ENCODE measurements at places on chromosomes 5 and 9.

DNA sequence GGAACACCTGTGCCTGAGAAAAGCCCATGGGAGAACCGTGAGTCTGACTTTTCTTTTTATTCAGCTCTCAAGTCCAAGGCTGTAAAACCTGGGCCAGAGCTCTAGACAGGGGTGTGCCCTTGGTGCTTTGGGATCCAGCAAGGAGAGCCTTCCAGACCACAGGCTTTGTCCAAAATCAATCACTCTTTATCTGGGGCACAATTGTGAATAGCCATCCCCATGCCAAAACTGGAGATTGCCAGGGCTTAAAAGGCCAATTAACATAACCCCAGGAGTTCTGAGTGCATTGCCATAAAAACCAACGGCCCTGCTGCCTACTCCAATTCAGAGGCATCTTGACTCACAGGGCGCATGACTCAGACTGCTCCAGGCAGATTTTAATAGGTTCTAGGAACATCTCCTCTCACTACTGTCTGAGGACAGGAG lies 391.8 kb downstream of the ARHGEF28 start:
- no peak for DNase-seq

GRCh38 chr9:111936391-111936790 lies 39.8 kb downstream of the UGCG start:
- DNase-seq: no peak

DNA sequence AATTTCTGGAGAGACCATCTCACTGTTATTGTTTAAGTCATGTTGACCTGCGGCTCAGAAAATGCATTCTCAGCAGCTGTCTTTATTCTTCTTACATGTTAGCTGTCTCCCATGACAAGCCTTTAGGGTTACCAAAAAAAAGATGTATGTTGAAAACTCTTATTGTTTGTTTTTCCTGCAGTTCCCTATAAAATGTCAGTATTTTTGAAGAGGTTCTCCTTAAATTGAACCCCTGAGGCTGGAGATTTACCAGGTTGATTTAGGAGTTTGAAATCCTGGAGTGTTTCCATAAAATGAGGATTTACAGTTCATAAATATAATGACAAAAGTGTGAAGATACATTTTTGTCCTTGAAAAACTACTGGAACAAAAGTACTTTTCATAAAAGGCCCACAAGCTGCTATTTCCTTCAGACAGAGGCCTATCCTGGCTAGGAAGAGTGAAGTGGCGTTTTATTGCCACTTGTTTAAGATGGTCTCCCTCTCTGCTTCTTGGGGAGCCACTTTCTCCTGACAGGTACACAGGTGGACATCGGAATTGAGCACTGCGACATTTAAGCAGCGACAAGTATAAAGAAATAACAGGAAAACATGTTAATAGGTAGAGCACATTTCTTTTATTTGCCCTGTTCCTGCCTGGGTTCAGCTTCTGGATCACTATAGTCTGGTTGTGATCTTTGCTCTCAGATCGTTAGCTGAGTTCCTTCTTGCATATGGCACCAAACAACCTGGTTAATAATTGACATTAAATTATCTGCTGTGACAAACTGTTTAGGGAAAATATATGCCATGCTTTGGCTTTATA lies 344.8 kb upstream of the RPS23 start:
- DNase-seq: no peak

- no peak for DNase-seq
Measured at GRCh38 chr9:68998385-68998784, 15.5 kb downstream of the PRKACG start.

DNA sequence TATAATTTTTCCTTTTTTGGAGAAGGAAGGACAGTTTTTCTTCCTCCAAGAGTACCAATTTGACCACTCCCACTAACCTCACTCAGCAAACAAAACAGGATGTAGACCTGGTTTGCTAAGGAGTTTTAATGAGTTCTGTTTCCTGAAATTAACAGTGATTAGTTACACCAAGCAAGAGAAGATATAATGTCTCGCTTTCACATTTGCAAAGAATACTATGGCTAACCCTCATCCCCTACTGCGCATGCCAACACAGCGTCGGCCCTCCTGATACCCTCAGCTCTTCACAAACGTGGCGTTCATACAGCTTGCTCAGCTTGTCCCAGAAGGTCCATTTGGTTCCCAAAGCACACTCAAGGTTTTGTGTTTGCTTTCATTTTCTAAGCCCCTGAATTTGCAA lies 41.9 kb upstream of the IPPK start:
- DNase-seq: no peak

- DNase-seq: no peak
Measured at GRCh38 chr9:92974161-92974661, 26.9 kb downstream of the FGD3 start.

DNA sequence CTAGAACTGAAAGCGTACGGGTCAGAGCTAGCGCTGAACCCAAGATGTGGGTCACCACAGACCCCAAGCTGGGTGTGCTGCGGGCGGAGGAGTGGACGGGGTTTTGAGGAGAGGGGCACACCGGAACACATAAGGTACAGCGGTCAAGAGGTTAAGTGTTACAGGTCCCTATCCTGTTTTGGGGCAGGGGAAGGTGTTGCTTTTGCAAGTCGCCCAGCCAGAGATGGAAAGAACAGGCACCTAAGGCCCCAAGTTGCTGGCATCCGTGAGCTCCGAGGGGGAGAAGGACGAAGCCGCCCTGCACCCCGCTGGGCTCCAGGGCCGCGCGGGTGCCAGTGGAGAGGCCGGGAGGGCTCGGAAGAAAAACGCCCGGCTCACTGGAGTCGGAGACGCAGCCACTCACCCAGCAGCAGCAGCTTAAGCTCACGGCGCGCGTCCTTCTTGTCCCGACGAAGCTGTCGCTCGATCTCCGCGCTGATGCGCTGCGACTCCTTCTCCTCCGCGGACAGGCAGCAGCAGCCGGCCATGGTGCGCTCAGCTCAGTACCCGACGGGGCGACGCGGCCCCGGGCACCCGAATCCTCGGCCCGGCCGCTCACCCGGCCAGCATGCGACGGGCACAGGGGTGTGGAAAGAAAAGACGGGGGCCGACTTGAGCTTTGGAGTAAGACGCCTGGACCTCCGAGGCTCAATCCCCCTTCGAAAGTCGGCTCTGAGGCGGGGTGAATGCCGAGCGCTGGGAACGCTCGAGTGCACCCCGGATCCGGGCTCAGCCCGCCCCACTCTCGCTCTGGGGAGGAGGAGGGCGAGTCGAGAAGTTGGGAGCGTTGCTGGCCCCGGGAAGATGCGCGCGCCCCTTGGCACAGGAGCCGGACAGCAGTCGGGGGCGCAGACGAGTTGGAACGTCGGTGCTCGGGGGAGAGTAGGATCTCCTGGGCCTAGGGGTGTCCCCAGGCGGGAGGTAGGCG lies 572 bp downstream of the GNA14 start:
- no peak for DNase-seq

- DNase-seq: peak; percentile 35
Measured at GRCh38 chr9:92763721-92764380, 782 bp downstream of the BICD2 start.

DNA sequence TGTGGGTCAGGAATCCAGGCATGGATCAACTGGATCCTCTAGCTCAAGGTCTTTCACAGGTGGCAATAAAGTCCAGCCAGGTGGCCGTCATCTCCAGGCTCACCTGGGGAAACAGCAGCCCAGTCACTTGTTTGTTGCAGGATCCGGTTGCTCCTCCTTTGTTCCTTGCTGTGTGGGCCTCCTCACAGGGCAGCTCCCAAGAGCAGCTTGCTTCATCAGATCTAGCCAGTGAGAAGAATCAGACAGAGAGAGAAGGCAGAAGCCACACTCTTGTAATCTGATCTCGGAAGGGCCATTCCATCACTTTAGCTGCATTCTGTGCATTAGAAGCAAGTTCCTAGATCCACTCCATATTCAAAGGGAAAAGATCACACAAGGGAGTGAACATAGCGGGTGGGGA lies 3.2 kb upstream of the HSD17B3 start:
- DNase-seq: no peak

DNA sequence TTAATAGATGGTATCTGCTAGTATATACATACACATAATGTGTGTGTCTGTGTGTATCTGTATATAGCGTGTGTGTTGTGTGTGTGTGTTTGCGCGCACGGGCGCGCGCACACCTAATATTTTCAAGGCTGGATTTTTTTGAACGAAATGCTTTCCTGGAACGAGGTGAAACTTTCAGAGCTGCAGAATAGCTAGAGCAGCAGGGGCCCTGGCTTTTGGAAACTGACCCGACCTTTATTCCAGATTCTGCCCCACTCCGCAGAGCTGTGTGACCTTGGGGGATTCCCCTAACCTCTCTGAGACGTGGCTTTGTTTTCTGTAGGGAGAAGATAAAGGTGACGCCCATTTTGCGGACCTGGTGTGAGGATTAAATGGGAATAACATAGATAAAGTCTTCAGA lies 757 bp downstream of the FXN start:
- DNase-seq: no peak

DNA sequence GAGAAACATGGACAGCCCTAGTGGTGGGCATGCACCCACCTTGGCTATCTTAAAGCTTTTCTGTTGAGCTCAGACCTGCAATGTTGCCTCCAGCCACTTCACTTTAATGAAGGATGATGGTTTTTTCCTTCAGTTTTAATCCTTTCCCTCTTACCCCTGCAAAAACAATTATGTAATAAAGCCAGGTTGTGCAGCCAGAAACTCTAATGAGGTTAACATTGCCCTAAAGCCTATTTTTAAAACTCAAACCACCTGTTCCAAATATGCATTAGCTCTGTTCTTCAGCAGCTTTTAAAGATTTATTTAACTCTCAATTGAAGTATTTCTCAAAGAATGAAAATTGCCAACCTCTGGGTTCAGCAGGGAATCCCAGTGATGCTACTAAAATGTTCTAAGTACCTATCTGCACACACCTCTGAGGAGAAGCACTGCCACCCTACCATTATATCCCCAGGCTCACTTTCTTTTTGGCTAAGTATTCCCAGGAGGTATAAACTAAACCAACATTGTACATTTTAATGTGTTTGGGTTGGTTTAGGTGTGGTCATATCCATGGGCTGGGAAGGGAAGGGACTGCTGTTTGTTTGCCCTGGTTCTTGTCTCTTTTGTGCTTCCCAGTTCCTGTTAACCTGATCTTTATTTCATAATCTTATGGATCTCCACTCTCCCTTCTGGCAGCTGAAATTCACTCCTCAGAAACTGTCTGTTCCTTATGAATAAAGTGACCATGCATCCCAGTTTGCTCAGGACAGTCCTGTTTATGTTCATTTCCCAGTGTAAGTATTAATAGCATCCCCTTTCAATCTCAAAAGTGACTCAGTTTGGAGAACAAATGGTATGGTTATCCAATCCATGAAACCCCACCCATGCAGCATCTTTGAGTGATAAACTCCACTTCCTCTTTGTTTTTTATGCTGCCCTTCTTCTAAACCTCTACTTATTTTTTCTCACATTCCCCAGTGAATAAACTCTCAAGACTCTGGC lies 251.7 kb downstream of the RAB3C start:
- no peak for DNase-seq

DNA sequence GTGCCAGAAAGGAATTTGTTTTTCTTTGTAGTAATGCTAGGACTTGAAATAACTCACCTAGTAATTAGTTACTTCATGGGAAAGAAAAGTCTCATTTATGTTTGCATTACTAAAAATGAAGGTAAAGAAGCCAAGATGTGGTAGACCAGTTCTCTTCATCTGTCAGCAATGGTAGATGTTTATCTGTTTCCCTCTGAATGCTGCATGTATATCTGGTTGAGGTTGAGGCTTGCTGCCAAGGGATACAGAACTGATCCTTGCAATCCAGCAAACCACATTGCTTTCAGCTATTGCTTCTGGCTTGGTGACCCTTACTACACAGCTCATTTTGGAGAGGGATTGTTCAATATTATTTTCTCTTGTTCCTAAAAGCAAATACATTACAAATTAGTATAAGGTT lies 73.6 kb downstream of the ZNF474 start:
- DNase-seq: no peak

GRCh38 chr5:2201011-2201410 lies 318.3 kb upstream of the IRX4 start:
- no peak for DNase-seq

GRCh38 chr9:121756474-121757280 lies 105.2 kb downstream of the DAB2IP start:
- no peak for DNase-seq

- no peak for DNase-seq
Measured at GRCh38 chr5:24606971-24607370, 37.8 kb downstream of the CDH10 start.

DNA sequence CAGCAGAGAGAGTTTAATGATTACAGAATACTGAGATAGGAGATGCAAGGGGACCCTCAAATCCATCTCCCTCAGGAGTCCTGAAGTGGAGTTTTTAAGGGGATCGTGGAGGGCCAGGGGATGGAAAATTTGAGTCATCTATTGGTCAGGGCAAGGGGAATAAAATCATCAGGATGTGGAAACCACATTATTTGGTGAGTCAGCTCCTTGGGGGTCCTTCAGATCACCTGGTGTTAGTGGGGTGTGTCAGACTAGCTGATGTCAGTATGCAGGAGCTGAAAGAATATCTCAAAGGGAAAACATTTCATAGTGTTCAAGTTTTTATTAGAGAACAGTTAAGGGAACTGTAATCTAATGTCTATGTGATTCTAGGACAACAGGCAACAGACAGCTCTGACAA lies 183.0 kb upstream of the FTMT start:
- DNase-seq: no peak

DNA sequence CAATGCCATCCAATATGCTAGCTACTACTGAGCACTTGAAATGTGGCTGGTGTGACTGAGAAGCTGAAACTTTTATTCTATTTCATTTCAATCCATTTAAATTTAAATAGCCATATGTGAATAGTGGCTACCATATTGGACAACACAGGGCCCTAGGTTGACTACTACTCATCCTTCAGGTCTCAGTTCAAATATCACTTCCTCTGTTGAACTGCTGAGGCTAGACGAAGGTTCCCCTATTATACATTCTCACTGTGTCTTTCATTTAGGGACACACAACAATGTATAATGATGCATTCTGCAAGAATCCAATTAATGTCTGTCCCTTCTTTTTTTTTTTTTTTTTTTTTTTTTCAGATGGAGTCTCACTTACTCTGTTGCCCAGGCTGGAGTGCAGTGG lies 208.7 kb downstream of the CRB2 start:
- DNase-seq: no peak

DNA sequence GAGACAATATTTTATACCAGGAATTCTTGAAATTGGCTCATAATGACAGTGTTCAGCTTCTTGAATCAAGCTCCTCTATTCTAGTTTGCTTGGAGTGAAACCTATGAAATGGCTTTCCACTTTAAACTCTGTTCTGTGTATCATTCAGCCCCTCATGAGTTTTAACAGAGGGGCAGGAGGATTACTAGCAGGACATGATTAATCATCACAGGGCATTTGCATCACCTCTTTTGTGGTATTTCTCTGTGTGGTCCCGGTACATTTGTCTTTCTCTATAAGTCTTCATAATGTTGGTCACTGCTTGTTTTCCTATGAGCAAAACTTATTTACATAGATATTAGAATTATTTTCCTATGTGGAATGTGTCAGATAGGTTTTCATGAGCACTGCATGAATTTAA lies 21.2 kb downstream of the CAST start:
- no peak for DNase-seq

- no peak for DNase-seq
Measured at GRCh38 chr5:177509991-177510566, 453 bp upstream of the DOK3 start.
